Activated CD4-positive, alpha-beta T cell treated with anti-CD3 and anti-CD28 coated beads for 36 hours (primary cell): ENCODE measurements at places on chromosomes 7 and 10. TPM values are rescaled to one million over a fixed set of nuclear protein-coding genes. Genes with fewer than 3 reads are reported as not detected.

Gene FAM131B
- 1.8 TPM for total RNA-seq

Gene GSAP
- total RNA-seq, result 1.4 TPM

Gene RADIL
- total RNA-seq, result 0.42 TPM

Gene HPSE2
- not detected for total RNA-seq

Gene SUV39H2
- total RNA-seq, result 42.9 TPM

Gene PRPF18
- total RNA-seq, result 21.0 TPM

Gene TLL2
- not detected for total RNA-seq

GRCh38 chr7:77866786-77867536 lies 68.4 kb downstream of the PHTF2 start:
- DNase-seq, result no peak

GRCh38 chr10:73965890-73966768 lies 31.8 kb upstream of the VCL start:
- DNase-seq, result no peak

- DNase-seq, result no peak
Measured at GRCh38 chr7:116261904-116262303, 51.6 kb downstream of the TES start.

GRCh38 chr10:106181501-106181900 lies 983.0 kb downstream of the SORCS1 start:
- DNase-seq, result no peak
